Stimulated activated CD8-positive, alpha-beta memory T cell treated with anti-CD3 and anti-CD28 coated beads, Interleukin-7, amount 100 ng/mL, for 1 hour (primary cell): ENCODE measurements at places on chromosomes 2 and 18.

GRCh38 chr2:215360596-215360995 is 48.7 kb downstream of the ATIC start:
- no peak for DNase-seq

- no peak for DNase-seq
Measured at GRCh38 chr18:10036479-10036878, 122.7 kb downstream of the VAPA start.

DNA sequence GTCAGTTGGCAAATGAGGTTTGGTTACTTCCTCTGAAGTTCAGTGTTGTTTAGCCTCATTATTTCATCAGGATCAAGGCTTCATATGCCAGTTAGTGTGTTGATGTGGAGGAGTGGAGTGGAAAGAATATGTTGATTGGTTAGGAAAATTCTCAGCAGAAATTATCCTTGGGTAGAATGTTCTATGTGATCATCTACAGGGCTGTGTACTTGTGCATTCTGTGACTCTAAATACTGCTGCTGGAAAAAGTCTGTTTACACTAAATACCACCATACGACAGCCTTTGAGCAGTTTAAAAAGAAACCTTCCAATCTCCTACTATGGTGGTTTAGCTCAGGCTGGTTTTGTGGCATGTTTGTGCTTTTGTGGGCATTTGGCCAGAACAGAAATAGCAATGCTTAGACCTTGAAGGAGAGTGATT is 25.8 kb downstream of the CAB39 start:
- no peak for DNase-seq

GRCh38 chr2:64462940-64463700 is 9.2 kb downstream of the LGALSL start:
- DNase-seq = no peak

- DNase-seq = no peak
Measured at GRCh38 chr2:8153258-8153718, 528.6 kb upstream of the ID2 start.

GRCh38 chr2:42338567-42339190 is 22.3 kb downstream of the COX7A2L start:
- no peak for DNase-seq

DNA sequence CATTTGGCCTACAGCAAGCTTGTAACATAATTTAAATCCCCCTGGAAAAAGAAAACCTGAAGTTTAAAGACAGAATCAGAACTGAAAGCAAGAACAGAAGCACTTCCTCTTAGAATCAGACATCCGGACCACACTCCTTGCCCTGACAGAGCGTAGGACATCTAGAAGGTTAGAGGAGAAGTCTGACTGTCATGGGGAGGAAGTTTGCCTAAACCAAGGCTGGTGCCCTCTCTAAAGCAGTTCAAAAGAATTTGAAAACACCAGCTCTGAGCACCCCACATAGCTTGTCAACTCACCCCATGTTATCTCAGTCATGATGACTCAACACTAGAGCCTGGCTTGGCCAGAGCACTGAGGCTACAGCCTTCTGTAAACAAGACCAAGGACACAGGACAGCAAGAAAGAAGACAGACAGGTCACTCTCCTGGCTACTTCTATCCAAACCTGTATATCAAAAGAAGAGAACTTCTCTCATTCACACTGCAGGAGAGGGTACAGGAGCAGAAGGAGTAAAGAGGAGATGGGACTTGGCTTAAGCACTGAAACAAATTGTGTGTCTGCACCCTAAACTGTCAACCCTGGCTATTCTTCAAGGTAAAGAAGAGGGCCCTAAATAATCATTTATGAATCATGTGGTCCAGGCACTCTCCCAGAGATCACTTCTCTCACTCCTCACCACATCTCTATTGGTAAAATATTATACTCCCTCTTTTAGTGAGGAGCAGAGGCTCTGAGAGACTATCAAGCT is 198.6 kb downstream of the MEMO1 start:
- no peak for DNase-seq

GRCh38 chr2:223696719-223697118 is 94.6 kb upstream of the SCG2 start:
- DNase-seq = no peak

DNA sequence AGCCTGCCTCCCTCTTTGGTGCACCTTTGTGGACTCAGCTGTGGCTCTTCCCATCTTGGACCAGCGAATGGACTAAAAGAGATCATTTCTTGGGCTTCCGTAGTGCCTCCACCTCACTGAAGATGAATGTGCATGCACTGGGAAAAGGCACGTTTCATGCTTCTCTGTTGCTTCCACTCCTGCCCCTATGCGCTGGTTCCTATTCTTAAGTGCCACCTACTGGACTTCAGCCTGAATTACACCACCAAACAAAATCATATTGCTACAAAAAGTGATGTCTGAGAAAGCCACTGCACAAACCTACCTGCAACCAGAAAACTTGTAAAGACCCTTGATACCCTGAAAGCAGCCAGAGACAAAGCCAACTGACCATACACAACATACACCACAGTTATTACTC is 695.6 kb downstream of the TSN start:
- no peak for DNase-seq

DNA sequence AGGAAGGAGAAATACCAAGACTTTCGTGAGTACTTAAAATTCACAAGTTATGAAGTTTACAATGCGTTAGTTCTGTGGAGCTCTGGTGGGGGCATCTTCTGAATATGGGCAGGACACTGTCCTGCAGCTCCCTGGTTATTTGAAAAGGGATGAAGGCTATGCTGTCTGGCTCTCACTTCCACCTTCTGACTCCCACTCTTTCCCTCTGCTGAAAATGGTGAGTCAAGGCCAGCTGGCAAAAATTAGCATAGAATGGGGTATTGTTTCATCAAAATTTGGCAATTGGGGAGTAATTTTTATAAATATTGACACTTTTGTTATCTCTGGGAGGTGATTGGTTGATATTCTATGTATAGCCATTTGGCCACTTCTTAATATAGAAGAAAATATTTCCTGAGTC is 177.4 kb downstream of the PARD3B start:
- no peak for DNase-seq

DNA sequence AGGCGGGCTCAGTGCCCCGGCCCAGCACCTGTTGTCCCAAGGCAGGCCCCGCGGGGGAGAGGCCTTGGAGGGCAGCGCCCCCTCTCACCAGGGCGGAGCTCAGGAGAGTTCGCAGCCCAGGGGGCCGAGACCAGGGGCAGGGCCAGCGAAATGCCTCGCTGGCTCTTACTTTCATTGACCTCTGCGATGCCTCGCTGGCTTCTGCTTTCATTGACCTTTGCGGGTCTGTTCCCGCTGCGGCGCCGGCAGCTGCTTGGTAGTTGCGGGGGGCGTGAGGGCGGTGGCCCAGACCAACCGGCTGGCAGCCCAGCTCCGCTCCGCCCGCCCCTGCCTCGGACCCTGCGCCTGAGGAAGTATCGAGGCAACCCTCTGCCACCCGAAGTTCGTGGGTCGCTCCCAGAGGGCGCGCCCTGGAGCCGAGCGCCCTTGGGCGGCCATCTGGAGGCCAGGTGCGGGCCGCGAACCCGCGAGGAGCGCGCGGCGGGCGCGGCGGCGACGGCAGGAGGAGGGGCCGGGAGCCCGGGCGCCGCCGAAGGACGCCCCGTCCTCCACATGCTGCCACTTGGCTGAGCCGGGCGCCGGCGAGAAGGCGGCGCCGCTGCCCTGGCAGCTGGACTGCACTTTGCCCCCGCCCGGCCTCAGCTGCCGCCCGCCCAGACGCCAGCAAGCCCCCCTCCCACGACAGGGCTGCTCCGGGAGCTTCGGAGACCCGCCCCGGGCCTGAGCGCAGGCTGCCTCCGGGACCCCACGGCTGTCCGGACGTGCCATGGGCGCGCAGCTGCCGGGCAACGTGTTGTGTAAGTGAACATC is 118.0 kb upstream of the MSTN start:
- no peak for DNase-seq

- no peak for DNase-seq
Measured at GRCh38 chr18:54148151-54148550, 76.3 kb downstream of the MBD2 start.

DNA sequence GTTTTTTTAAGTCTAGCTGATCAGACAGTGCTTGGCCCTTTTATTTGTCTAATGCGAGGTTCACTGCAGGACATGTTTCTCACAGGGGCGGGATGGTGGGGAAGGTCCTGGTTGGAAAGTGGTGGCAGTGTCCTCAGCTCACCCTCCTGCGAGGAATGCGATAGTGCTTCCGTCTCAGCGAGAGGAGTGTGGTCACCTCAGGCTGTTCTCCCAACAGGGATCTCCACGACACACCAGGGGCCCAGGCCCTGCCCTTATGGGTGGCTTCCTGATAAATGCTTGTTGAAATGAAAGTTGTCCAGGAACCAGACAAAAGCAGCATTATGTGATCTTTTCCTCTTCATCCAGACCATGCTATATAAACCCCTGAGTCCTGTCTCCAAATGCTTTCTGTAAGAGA is 70.1 kb downstream of the BOLA3 start:
- DNase-seq = no peak

GRCh38 chr2:232415736-232416520 is 9.3 kb downstream of the ALPG start:
- no peak for DNase-seq

DNA sequence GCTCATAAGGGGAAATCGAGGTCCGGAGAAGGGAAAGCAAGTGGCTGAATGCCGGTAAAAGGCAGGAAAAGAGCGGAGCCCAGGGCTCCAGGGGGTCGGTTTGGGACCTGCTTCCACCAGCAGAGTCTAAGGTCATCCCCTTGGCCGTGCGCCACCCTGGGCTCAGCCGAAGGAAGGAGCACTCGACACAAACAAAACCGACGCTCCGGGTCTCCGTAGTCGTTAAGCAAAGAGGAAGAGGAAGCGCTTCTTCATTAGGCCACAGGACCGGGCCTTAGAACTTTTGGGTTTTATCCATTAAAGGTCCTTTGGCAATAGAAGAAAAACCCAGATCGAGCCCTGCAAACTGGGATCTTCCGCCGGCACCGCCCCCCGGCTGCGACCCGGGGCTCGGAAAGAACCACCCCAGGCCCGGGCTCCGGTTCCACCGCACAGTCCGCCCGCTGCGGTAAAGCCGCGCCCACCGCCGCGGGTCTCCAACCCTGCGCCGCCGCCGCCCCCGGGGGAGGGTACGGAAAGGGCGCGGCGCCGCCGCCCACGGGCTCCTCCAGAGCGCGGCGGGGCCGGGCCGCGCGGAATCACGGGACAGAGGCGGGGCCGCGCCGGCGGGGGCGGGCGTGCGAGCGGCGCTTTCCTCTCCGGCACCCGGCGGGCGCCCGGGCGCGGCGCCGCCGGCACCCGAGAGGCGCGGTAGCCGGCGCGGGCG is at the start of gene TTL:
TSS of gene TTL (plus strand) at position 629 of the 706 bp plus-strand sequence. CDS start 189 bp downstream, outside the sequence.
- peak; percentile 55 for DNase-seq

DNA sequence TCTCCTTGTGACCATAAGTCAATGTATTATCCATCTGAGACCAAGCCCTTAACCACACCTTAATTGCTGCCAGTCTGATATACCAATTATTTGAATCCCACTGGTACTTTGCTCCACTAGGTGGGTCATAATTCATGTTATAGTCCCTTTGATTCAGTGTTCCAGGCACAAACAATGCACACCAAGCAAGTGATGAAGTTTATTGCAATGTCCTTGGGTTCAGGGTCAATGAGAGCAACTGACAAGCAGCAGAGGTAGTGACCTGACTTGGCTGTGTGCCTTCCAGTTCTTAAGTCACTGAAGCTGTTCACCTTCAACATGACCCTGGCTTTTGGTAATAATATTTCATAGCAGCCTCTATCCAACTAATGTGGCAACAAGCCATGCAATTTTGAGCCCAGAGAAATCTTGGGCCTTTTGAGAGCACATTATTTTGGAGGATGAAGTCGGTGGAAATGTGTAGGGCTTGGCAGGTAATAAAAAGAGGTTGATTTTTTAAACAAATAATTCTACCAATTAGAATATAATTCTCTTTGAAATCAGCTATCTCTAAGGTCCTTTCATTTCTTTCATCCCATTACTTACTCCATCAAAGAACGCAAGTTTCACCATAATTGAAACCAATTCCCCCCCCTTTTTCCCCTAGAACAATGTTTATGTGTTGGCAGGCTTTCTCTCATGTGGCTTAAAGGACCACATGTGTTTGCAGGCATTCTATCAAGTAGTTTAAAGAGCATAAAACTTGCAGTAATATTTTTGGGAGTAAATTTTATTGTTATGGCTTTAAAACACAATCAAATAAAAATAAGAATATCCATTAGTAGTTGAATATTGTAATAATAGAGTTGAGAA is 3.1 kb upstream of the CPO start:
- no peak for DNase-seq

DNA sequence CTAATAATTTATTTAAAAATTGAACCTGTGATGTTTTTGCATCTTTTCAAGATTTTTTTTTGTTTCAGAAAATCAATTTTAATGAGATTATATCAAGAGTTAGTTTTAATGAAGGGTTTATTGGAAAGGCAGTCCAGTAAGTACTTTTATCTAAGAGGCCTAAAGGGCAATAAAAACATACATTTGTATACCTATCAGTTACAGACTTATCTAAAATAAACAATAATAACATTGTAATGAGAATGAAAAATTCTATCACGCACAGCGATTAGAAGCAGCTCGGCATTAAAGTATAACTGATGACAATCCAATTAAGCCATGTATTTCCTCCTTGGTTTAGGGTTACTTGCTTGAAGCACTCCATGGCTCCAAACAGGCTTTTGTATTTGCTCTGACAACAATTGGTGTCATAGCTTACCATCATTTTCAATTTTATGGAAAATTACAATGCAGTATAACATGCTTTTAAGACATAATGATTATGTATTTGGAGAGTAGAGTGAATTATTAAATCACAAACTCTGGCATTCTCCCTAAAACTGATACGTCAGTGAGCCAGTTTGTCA is 629.4 kb downstream of the TSN start:
- DNase-seq = no peak

DNA sequence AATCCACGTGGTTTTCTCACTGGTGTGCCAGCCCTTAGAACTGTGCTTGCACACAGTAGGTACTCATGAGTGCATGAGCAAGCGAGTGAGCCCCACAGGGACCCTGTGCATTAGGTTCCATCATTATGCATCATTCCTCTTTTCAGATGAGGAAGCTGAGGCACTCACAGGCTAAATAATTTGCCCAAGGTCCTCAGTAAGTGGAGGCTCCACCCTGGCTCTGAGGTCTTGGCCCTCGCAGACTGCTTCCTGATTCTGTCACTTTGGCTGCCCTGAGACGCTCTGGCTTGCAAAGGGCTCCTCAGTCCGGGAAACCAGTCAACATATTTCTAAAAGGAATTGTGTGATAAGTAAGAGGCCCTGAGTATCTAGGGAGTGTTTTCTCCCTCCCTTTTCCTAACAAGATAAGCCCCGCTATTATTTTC is 71.7 kb downstream of the IL1R2 start:
- no peak for DNase-seq

GRCh38 chr2:32064021-32064601 is 755 bp downstream of the SPAST start:
- no peak for DNase-seq

GRCh38 chr2:1494906-1495305 is 81.6 kb downstream of the TPO start:
- DNase-seq = no peak

DNA sequence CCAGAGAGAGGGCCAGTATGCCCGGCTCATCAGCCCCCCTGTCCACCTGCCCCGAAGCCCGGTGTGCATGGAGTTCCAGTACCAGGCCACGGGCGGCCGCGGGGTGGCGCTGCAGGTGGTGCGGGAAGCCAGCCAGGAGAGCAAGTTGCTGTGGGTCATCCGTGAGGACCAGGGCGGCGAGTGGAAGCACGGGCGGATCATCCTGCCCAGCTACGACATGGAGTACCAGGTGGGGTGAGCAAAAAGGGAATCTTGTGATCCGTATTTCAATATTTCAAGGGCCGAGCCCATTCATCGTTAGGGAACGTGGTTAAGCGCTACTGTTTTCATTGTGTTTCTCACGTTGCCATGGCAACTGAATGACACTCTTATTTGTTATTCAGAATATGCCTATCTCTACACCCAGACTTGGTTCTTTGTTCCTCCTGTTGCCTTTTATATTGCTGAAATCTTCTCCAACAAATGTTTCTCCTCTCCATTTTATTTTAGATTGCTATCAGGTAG is 81.5 kb downstream of the NRP2 start:
- DNase-seq = no peak
